Heart right ventricle (tissue), 16 donors: ENCODE measurements at places on chromosomes 13 and 19. TPM values are rescaled to one million over a fixed set of nuclear protein-coding genes. Genes with fewer than 3 reads are reported as not detected.
A peak's percentile ranks its signal among the peaks of the same experiment; 100 is the strongest.

The DAZAP1 gene
- 69.2 TPM for total RNA-seq

The MAST3 gene
- 4.2 TPM for total RNA-seq

DNA sequence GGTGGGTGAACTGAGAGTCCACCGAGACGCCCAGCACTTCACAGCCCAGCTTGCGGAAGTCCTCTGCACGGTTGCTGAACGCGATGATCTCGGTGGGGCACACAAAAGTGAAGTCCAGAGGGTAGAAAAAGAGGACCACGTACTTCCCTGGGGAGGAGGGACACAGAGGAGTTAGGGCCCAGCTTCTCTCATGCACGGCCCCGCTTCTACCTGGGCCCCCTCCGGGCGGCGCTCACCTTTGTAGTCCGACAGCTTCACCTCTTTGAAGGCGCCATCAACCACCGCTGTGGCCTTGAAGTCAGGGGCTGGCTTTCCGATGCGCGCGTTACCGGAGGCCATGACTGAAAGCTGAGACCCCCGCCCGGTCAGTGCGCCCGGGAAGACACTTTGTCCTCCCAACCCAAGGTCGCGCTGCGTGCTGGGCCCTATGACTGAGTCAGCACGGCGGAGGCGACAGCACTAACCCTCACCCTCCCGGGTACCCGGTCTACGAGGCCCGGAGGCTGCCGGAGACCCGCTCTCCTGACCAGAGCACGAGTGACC is 606 bp downstream of the PRDX2 start:
- peak; percentile 38 for DNase-seq
- peaks cover 26% of the 10 kb centered on the region for H3K36me3 ChIP-seq

DNA sequence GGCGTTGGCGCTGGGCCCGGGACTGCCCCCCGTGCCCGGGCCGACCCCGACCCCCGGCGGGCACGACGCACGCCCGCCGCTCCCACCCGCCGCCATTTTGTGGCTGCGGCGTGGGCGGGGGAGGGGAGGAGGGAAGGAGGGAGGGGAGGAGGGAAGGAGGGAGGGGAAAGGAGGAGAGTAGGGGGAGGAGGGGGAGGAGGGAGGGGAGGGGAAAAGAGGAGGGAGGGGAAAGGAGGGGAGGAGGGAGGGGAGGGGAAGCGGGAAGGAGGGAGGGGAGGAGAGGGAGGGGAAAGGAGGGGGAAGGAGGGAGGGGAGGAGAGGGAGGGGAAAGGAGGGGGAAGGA is at the start of gene BTBD2:
TSS of gene BTBD2 (minus strand) at position 107 of the 343 bp plus-strand sequence. CDS start at position 96, 11 bp downstream.
- H3K36me3 ChIP-seq = no peaks in the 10 kb centered on the region
- DNase-seq = peak; percentile 82
- H3K27ac ChIP-seq = peak within 1 kb of the TSS; percentile 47
- peaks cover 24% of the 10 kb centered on the region for H3K4me1 ChIP-seq
- peak within 1 kb of the TSS; percentile 65 for H3K4me3 ChIP-seq

- H3K36me3 ChIP-seq = no peaks in the 10 kb centered on the region
- peak within 1 kb of the TSS; percentile 39 for H3K27ac ChIP-seq
- no peaks in the 10 kb centered on the region for H3K27me3 ChIP-seq
- peaks cover 31% of the 10 kb centered on the region for H3K4me1 ChIP-seq
These were observed at the start of gene PLVAP for GRCh38 chr19:17376935-17377600. PLVAP (minus strand) TSS chr19:17377342; CDS start chr19:17377288, 54 bp downstream.

- H3K4me3 ChIP-seq = no peak overlapping the region
- no peak for DNase-seq
- H3K27me3 ChIP-seq = no peaks in the 10 kb centered on the region
- H3K27ac ChIP-seq = no peak overlapping the region
- no peaks in the 10 kb centered on the region for H3K36me3 ChIP-seq
These were observed 34.7 kb upstream of the WDFY2 start for GRCh38 chr13:51549593-51549992.

DNA sequence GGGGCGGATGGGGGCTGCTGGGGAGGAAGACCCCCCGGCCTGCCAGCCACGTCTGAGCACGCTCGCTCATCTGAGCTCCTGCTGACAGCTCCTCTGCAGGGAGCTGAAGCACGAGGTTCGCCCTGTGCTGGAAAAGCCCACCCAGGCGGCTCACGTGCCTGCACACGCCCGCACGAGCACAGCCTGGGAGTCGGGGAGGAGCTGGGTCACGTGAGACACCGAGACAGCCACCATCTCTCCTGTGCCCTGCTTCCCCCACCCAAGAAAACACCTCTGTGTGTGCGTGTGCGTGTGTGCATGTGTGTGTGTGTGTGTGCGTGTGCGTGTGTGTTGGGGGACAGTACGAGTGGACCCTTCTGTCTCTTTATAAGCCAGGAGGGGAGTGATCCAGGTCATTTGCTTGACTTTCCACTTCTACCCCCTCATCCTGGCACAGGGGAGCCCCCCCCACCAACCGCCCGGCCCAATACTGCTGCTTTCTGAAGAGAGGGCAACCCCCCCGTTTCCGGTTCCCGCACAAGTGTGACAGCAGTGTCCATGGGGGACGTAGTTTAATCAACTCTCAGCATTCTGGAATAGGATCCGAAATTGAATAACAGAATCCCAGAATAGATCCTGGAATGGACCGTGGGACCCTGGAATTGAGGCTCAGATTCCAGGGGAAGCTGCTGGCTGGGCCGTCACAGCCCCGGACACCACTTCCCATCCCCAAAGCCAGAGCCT is 42.5 kb downstream of the CELF5 start:
- H3K27me3 ChIP-seq = no peaks in the 10 kb centered on the region
- H3K27ac ChIP-seq = no peak overlapping the region
- H3K36me3 ChIP-seq = no peaks in the 10 kb centered on the region
- no peak overlapping the region for H3K4me3 ChIP-seq

GRCh38 chr13:62512194-62513141 is 1096.8 kb upstream of the PCDH20 start:
- no peaks in the 10 kb centered on the region for H3K36me3 ChIP-seq
- no peak overlapping the region for H3K4me3 ChIP-seq
- no peak for DNase-seq
- no peaks in the 10 kb centered on the region for H3K4me1 ChIP-seq

DNA sequence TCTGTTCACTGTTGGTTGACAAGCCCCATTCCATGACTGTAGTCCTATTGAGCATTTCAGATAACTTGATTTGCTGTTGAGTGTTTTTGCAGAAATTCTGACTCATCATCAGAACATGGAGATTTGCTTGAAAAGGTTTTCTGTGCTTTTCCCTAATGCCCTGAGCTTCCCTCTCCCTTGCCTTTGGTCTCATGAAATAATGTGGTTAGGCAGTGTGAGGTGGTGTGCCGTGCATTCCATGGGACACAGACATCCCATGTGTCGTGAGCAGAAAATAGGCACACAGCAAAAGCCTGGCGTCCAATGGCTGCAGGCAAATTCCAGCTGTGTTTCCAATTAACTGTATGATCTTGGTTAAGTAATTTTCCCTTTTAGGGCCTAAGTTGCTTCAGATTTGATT is 197.4 kb downstream of the DLEU7 start:
- no peak for DNase-seq
- peaks cover 9% of the 10 kb centered on the region for H3K4me1 ChIP-seq
- H3K36me3 ChIP-seq = no peaks in the 10 kb centered on the region
- H3K27me3 ChIP-seq = no peaks in the 10 kb centered on the region
- no peak overlapping the region for H3K27ac ChIP-seq

GRCh38 chr19:6589711-6590257 is 1.2 kb downstream of the CD70 start:
- peaks cover 45% of the 10 kb centered on the region for H3K4me1 ChIP-seq
- no peak overlapping the region for H3K4me3 ChIP-seq
- H3K36me3 ChIP-seq = no peaks in the 10 kb centered on the region
- H3K27me3 ChIP-seq = peaks cover 22% of the 10 kb centered on the region
- no peak overlapping the region for H3K27ac ChIP-seq

- no peaks in the 10 kb centered on the region for H3K4me1 ChIP-seq
- no peak overlapping the region for H3K4me3 ChIP-seq
- no peak for DNase-seq
- no peaks in the 10 kb centered on the region for H3K36me3 ChIP-seq
- H3K27ac ChIP-seq = no peak overlapping the region
These were observed 239.2 kb upstream of the SLITRK1 start for GRCh38 chr13:84121456-84121855.

DNA sequence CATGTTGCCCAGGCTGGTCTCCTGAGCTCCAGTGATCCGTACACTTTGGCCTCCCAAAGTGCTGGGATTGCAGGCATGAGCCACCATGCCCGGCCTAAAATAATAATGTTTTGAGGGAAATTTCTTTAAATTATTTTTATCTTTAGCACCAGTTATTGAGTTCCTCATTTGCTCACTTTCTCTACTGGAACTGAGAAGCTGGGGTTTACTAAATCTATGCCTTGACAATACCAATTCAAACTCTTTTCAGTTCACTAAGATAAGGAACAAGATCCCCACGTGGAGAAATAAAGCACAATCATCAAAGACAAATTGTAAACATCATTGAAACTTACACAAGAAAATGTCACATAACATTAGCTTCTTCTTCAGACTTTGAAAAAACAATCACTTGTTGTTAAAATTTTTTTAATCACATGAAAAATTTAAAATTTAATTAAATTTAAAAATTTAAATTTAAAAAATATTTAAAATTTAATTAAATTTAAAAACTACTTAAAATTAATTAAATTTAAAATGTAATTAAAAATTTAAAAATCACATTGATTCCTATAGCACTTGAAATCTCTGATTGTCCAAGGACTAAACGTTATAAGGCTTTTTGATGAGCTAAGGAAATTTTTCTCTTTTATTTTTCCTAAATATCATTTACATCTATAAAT is 25.2 kb upstream of the XPO4 start:
- H3K36me3 ChIP-seq = no peaks in the 10 kb centered on the region
- no peak for DNase-seq
- no peaks in the 10 kb centered on the region for H3K4me1 ChIP-seq
- no peaks in the 10 kb centered on the region for H3K27me3 ChIP-seq
- H3K27ac ChIP-seq = no peak overlapping the region

The ZNF582 gene
- 4.4 TPM for total RNA-seq

- no peaks in the 10 kb centered on the region for H3K27me3 ChIP-seq
- no peak overlapping the region for H3K4me3 ChIP-seq
- no peaks in the 10 kb centered on the region for H3K4me1 ChIP-seq
- DNase-seq = no peak
- no peak overlapping the region for H3K27ac ChIP-seq
These were observed 153.2 kb downstream of the USP12 start for GRCh38 chr13:27018344-27018861.

The POLRMT gene
- 49.4 TPM for total RNA-seq

DNA sequence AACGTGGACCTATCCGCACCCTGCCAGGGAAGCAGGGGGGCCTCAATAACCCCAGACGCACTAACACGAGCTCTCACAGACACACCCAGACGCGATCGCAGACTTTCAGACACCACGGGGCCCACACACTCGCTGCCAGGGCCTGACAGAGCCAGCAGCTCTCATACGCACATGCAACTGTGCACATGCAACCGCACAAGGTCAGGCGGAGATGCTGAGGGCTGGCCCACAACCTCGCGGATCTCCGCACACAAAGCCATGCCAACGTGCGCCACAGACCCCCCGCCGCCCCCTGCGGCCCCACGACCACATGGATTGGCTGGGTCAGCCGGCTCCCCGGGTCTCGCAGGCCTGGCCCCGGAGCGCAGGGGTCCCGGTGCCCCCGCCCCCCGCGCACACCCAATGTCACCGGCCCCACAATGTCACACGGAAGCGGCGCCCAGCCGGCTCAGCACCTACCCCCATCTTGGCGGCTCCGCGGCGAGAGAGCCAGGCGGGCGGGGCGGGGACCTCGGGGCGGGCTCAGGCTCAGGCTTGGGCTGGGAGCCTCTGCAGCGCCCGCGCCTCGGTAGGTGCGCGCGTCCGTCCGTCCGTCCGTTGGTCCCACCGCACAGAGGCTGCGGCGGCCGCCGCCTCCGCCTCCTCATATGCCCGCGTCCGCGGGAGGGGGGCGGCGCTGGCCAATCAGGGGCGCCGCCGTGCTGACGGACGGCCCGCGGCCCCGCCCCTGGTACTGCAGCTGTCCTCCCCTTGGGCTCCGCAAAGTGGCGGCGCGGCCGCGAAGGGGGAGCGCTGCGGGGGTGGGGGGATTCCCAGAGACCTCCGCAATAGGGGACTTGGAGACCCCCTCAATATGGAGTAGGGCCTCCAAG is at the start of gene ATP1A3:
TSS of gene ATP1A3 (minus strand) at position 619 of the 872 bp plus-strand sequence. CDS start at position 465, 154 bp downstream.
- H3K4me3 ChIP-seq = peak within 1 kb of the TSS; percentile 63
- H3K4me1 ChIP-seq = peaks cover 19% of the 10 kb centered on the region
- H3K36me3 ChIP-seq = no peaks in the 10 kb centered on the region
- peak; percentile 74 for DNase-seq
- peaks cover 62% of the 10 kb centered on the region for H3K27me3 ChIP-seq
- peak within 1 kb of the TSS; percentile 90 for H3K27ac ChIP-seq

The ATP4A gene
- not detected for total RNA-seq

The MTRF1 gene
- 9.7 TPM for total RNA-seq

The ZBTB32 gene
- total RNA-seq = not detected

The LILRB3 gene
- 3.7 TPM for total RNA-seq

The FLT3 gene
- not detected for total RNA-seq

GRCh38 chr13:27203854-27204253 is 32.2 kb upstream of the USP12 start:
- no peak overlapping the region for H3K4me3 ChIP-seq
- H3K36me3 ChIP-seq = no peaks in the 10 kb centered on the region
- no peaks in the 10 kb centered on the region for H3K27me3 ChIP-seq
- no peak overlapping the region for H3K27ac ChIP-seq
- DNase-seq = no peak

DNA sequence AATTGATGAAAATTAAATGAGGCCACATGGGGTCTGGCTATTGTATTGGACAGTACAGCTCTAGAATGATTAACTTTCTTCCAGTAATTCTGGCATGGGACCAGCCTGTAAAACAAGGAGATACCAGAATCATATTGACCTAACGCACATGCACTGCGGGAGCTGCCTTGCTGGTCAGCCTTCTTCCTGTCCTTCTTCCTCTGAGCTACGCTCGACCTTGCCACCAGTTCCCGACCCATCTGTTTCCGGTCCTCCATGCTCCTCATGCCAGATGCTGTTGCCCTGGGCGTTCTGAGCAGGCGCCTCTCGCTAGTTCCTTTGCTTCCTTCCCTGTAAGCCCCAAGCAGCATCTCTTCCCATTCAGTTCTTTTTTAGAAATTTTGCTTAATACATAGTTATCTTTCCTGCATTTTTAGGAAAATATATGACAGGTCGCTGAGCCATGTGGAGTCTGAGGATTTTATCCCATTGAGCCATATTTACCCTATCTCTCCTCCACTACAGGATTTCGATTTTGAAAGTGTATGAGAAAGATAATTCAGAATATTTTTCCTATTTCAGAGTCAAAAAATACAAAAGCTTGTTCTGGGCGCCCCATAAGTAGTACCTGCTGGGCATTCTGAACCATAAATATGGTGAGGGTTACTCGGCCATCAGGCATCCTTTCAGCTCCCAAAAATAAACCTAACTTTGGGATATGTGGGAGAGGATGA is 38.6 kb downstream of the TNFRSF19 start:
- no peaks in the 10 kb centered on the region for H3K36me3 ChIP-seq
- peaks cover 40% of the 10 kb centered on the region for H3K4me1 ChIP-seq
- H3K27ac ChIP-seq = peak overlapping the region; percentile 51
- H3K27me3 ChIP-seq = no peaks in the 10 kb centered on the region

GRCh38 chr13:102591988-102592781 is 4.6 kb upstream of the TPP2 start:
- DNase-seq = peak; percentile 68
- peak overlapping the region; percentile 69 for H3K27ac ChIP-seq
- no peaks in the 10 kb centered on the region for H3K27me3 ChIP-seq
- peak overlapping the region; percentile 32 for H3K4me3 ChIP-seq
- no peaks in the 10 kb centered on the region for H3K36me3 ChIP-seq
